Activated CD8-positive, alpha-beta memory T cell treated with anti-CD3 and anti-CD28 coated beads for 1 hour (primary cell): ENCODE measurements at places on chromosomes 1 and 21.

DNA sequence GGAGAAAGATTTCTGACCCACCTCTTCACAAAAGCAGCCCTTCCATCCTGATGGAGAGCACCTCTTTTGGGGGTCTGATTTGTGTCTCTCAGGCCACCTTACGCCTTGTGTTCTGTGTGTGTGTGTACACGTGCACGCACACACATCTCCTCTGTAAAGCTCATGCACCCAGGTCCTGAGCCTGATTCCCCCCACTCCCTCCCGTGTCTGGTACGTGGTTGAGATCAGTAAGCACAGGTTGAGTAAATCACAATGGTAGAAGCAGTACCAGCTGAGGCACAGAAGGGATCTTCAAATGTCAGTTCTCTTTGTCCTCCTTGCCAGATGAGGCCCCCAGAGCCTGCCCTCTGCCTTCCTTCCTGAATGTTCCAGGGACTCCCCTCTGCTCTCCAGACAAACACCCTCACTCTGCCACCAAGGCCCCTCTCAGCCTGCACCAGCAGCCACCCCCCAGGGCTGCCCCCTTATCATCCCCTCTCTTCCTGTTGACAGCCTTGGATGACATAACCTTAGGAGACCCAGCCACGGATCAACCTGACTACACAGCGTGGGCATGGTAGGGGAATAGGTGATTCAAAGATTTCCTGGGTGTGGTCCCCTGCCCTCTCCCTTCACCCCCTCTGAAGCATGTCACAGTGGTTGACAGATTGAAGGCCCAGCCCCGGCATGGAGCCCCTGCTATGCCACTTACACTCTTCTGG lies 112.8 kb downstream of the HIVEP3 start:
- DNase-seq: no peak

GRCh38 chr1:221732052-221732451 lies 9.8 kb downstream of the DUSP10 start:
- DNase-seq: no peak

GRCh38 chr1:8020032-8020431 lies 6.1 kb downstream of the ERRFI1 start:
- DNase-seq: no peak

DNA sequence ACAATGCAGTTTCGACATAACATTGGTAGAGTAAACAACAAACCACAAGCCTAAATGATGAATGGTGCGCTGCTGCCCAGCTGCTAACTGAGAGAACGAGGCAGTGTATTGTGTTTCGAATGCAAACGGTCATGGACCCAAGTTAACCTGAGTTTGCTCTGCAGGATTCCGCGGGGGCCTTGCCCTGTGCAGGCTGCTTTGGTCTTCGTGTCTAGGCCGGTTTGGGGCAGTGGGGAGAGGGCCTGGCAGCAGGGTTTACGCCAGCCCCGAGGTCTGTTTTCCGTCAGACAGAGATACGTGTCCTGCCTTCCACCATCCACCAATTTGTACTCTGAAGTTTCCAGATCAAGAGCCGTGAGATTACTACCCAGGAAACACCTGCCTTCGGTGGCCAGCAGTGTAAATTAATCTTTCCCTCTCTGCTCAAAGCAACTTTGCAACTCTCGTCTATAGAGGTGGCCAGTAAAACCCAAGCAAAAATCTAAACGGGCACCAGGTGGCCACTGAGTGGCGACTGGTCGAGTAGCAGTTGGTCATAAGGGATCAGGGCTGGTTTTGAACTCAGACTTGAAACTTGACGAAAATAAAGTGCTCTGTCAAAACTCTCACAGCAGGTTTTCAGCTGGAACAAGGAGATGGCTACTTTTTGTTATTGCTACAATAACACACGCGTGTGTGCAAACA lies 6.3 kb upstream of the PRDM15 start:
- no peak for DNase-seq

DNA sequence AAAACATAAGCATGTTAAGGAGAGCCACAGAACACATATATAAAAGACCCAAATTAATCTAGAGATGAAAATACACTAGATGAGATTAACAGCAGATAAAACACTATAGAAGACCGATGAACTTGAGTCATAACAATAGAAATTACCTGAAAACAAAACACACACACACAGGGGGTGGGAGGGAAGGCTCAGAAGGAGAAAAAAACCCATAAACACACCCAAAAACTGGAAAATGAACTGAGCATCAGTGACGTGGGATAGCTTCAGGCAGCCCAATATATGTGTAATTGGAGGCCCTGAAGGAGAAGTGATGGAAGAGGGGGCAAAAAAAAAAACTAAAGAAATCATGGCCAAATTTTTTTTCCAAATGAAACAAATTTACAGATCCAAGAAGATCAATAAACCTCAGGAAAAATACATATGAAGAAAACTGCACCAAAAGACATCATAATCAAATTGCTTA lies 11.4 kb downstream of the ALDH9A1 start:
- no peak for DNase-seq

GRCh38 chr1:213745451-213745850 lies 242.3 kb upstream of the PROX1 start:
- no peak for DNase-seq

GRCh38 chr1:14113841-14114567 lies 414.0 kb downstream of the PRDM2 start:
- DNase-seq: no peak

DNA sequence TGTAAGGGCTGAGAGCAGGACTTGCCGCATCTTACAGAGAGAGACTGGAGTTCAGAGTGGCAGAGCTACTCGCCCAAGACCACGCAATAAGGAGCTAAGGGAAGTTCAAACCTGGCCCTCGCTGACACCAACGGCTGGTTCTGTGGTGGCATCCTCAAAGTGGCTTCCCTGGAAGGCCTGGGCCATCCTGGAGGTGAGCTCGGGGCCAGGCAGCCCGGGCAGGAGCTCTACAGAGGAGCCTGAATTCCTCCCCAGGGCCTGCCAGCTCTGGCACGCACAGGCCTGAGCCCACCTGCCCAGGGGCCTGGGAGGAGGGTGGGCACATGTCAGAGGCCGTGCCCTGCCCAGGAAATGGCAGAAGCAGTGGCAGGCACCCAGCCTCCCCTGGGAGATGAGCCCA lies 68.6 kb downstream of the MEGF6 start:
- no peak for DNase-seq

DNA sequence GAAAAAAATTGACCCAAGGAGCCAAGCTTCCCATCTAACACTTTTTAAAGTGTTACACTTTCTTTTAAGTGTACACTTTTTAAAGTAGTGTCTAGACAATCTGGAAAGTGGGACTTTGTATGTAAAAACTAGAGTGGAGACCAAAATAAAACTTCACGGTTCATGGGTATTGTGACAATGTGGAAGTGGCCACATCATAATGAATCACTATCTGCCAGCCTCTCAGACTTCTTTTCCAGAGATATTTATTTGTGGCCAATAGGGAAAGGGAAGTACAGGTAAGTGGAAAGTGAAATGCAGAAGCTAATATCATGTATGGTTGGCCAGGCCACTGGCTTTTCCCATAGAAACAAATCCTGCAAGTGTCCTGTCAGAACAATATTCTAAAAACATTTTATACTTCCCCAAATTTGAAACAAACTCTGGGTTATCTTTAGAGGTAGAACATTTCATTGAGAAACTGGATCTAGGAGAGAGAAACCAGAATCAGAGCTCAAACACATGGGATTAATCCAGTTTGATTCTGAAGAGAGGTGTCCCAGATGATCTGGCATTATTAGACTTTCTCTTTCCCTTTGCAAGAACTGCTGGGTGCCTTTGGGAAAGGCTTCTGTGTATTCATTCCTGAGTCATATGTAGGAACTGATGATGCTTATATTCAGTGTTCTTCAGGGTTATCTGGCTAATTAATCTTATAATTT lies 2.0 kb downstream of the TNFSF18 start:
- no peak for DNase-seq

DNA sequence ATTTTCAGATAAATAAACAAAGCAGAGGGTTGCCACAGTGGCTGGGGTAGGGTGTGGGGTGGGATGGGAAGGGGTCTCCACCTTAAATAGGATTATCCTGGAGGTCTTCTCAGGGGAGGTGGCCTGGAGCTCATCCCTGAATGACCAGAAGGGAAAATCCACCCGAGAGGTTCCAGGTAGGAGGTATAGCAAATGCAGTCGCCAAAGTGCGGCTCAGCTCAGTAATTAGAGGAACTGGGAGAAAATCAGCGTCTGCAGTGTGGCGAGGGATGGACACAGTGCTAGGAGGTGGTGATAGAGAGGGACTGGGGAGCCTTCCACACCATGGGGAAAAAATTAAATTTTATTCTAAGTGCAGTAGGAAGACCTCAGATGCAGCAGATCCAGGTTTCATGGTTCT lies 584.5 kb downstream of the MATN1 start:
- DNase-seq: no peak

GRCh38 chr1:247347477-247348222 lies 16.0 kb upstream of the ZNF496 start:
- DNase-seq: no peak

DNA sequence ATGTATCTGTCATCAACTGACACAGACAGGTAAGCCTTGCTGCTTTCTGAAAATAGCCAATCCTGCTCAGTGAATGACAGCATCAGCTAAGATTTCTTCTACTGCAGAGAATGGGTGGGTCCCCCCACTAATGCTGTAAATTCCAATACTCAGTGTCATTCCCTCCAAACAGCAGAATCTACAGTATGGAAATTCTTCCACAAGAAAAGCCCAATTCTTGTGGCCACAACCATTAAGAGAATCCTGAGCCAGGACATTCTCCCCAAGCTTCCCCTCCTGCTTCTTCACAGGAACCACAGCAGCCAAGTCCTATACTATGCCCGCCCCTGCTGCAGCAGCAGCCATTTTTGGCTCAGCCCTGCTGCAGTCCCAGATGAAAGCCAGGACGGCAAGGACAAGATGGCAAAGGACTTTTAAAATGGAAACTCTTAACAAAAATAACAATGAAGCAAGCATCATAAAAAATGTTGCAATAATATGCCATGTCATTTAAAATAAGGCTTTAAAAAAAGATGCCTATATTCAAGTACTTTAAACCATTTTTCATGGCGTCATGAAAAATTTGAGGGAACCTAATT lies 26.8 kb downstream of the EIF4G3 start:
- DNase-seq: no peak

- no peak for DNase-seq
Measured at GRCh38 chr1:113388621-113389358, 1.5 kb upstream of the MAGI3 start.

DNA sequence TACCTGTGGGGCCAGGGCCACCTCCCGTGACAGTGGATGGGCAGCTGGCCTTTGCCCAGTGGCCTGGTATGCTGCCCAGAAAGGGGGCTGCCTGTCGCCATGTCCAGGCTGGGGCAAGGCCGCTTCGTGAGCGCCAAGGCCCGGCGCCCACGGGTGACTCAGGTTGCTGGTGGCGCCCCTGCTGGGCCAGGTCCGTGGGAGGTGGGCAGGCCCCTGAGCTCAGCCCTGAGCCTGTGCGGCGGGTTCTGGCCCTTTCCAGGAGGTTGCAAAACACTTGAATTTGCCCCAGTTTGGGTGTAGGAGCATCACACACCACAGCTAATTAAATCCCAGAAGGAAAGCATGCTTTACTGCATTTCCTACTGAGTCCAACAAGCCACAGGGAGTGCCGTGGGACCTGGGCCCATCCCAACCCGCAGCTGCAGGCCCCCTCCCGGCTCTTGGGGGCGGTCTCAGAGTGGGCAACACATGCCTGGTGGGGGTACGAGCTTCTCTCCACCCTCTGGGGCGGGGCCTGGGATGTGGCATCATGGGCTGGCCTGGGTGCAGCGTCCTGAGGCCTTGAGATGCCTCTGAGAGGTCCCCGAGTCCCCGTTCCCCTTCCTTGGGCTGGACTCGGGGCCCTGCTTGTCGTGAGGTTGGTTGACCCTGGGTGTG lies 159.8 kb downstream of the PEX14 start:
- DNase-seq: no peak

DNA sequence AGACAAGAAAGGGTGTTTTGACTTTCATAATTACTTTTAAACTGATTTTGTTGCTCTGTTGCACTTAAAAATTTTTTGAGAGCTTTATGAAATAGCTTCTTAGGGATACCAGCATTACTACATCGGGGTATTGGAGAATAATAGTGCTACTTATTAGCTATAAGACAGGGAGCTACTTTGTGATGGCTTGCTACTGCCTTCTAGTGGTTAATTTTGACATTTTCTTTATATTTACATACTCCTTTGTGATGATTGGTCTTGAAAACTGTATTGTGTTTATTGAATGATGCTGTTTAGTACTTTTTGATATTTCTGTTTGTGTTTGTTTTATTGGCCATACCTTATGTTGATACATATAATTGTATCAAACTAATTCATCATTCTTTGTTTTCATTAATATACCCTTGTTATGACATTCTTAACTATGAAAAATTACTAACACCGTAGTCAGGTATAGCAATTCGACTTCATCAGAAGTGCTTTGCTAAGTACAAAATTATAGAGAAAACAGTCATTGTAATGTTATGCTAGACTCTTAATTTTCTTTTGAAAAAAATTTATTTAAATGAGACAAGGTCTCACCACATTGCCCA lies 85.5 kb downstream of the CLIC4 start:
- no peak for DNase-seq

DNA sequence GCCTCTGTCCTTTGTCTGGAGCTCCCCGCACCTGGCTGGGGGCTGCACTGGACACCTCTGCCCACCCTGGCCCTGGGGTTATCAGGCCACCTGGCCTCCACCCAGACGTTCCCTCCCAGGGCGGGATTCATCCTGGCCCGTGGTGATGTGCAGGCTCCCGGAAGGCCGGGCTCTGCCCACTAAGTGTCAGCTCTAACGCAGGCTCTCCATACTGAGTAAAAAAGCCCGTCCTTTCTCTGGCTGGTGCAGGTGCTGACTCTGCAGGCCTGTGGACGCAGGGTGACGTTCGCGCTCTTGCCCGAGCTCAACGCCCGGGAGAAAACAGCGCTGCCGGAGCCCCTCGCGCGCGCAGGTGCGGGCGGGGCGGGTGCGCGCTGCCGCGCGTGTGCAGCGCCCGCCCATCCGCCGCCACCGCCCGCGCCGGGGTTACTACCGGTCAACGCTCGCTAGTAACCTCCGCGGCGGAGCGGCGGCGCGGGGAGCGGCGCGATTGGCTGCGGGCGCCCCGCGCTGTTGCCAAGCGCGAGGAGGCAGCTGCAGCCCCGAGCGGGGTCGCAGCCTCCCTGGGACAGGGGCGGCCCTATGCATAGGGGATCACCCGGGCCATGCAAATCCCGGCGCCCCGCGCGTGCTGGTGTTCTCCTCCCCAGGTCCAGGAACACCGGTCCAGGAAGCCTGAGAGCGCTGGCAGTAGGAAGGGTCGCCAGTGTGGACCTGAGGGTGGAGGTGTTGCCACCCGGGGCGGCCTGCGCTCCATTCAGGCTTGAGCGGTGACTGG lies 15.7 kb downstream of the ABCG1 start:
- DNase-seq: peak; percentile 63

DNA sequence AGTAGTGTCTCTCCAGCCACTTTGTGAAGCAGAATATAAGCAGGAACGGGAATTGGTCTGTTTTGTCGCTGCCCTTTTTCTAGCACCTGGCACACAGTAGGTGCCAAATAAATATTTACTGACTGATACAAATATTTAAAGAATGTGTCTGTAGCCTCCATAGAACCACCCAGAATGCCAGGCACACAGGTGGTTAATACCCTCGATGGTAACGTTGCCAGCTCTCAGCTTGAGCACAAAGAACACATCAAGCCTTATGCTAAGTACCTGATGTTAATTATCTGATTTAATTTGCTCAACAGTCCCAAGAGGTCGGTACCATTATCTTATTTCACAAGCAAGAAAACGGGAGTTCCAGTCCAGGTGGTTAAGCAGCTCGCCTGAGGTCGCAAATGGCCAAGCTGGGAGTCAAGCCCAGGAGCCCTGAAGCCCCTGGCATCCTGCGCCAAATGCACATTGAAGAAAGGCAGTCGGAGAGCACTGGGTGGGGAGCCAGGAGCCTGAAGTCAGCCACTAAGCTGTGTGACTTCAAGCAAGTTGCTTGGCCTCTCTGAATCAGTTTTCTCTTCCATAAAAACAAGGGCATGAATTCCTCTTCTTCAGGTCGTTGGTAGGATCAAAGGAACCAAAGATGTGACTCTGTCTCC lies 26.4 kb downstream of the HSPG2 start:
- DNase-seq: no peak
